Renal pelvis (tissue), 12 donors: ENCODE measurements at places on chromosomes 5 and 9.

DNA sequence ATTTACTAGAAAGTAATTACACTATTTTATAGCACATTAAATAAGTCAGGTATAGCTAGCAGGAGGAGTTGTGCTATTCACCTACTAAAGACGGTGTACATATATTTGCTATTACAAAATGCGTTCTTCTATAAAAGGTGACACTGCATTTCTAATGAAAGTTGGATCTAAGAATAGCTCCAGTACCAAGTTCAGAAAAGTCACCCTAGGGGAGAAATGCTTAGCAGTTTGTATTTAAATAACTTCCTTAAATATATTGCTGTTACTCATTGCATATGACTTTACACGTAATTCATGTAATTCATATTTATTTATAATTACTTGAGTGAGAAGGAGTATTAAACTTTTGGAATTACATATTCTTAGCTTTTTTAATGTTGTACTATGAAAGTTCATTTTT lies 7.0 kb upstream of the SUB1 start:
- DNase-seq: no peak

DNA sequence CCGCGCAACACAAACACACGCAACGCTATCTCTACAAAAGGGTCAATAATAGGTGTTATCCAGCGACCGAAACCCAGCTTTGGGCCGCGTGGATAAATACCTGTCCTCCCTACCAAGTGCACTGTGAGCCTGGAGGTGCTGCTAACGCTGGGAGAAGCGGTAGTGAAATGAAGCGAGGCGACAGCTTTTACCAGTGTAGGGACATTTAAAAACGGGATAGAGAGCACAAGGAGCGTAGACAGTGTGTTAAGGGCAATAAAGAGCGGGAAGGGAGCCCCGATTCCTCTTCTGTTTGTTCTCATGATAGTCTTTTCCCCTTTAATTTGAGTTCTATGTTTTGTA lies 421 bp upstream of the DEPDC1B start:
- peak; percentile 36 for DNase-seq

- no peak for DNase-seq
Observed at GRCh38 chr5:252546-252945, 18.9 kb upstream of the PDCD6 start.

DNA sequence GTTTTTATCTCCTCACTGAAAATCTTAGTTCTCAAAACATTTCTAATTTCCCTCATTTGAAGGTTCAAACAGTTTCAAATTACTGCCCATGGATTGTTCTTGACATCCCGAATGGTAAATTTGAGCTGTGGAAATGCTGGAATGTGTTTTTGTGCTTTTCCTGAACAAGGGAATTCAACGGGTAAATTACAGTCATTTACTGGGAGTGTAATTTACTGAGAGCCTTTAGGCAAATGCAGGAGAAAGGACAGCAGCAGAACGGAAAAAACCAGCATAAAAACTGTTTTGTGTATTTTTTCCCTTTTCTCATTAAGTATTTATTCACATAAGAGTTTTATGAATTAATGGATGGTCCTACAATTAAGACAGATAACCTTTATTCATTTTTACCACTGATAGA lies 139.2 kb downstream of the PBX3 start:
- DNase-seq: no peak

DNA sequence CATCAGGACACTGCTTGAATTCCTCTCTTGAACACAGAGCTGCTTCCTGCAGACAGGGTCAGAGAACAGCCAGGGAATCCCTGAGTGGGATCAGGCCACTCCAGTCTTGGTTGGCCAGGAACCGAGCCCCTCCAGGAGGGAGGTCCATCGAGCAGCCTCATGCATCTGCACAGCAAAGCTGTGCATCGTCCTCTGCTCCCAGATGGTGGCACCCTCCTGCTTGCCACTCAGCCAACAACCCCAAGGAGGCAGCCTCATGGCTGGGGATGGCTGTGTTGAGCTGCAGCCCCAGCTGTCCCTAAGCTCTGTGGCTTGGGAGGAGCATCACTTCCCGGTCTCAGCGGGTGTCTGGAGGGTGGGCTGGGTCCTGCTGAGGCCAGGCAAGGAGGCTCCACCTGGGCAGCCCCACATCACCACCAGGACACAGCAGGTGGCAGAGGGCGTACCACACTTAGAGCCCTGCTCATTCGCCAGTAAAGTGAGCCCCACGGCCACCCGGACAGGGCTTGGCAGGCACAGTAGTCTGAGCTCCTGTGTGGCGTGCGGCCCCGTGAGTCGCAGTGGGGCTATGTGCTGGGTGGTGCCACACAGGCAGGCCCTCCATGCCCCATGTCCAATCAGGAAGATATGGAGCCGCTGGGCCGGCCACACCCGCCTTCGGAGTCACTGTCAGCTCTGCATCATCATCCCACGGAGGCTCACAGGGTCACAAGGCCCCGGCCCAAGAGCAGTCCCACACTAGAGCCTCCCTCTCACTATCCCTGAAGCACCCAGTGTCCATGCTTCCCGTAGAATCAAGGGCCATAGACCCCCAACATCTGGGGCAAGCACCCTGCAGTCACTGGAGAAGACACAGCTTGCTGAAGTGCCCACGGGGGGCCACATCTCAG lies 11.9 kb downstream of the LPCAT1 start:
- DNase-seq: no peak

DNA sequence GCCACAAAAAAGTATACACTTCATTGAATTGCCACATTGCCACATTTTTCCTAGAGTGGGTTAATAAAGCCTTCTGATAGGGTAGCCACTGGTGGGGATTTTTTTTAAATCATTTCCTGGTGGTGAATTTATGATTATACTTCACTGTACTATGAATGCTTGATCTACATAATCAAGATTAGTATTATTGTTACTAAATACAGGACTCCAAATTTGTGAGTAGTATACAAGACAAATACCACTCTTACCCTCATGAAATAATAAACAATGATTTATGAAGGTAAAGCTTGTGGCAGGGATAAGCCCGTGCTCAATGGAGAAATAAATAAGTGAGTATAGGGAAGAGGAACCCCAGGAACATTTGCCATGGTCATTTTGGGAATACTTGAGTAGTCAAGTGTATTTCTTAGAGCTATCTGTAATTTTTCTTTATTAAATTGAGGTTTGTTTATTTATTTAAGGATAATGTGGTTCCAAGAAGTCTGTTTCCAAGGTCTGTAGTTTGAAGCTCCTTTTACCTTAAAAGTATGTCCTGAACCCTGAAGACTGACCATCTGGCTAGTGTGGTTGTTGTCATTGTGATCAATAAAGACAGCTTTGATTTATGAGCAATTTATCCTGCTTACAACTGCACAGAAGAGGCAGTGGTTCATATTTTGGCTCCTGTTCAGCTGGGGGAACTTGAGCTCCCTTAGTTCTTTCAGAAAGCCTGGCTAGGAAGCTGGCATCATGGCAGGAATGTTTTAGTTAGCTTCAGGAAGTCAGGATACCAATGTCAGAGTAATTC lies 118.6 kb downstream of the ZSWIM6 start:
- no peak for DNase-seq

DNA sequence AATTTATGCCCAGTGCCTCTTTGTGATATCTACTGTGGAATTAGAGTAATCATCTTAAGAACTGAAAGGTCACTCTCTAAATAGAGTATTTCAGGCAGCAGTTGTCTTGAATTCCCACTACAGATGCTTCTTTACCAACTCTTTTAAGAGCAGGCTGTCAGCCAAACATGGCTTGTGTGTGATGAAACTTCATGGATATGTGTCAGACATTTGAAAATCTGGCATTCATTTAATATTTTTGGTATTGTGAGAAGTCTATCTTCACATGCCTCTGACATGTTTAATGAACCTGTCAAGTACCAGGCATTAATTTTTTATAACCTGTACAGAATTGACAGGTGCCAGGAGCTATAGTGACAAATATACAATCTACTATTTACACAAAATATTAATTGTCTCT lies 318.6 kb downstream of the CDH9 start:
- DNase-seq: no peak

DNA sequence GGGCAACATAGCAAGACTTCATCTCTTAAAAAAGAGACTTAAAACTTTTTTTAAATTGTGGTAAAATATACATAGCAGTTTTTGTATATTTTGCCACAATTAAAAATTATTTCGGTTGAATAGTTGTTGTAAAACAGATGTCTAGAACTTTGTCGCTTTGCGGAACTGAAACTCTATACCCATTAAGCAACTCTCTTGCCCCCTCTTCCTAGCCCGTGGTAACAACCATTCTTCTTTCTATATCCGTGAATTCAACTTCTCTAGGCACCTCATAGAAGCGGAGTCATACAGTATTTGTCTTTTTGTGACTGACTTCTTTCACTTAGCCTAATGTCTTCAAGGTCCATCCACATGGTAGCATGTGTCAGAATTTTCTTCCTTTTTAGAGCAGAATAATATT lies 43.3 kb downstream of the SPARC start:
- no peak for DNase-seq

DNA sequence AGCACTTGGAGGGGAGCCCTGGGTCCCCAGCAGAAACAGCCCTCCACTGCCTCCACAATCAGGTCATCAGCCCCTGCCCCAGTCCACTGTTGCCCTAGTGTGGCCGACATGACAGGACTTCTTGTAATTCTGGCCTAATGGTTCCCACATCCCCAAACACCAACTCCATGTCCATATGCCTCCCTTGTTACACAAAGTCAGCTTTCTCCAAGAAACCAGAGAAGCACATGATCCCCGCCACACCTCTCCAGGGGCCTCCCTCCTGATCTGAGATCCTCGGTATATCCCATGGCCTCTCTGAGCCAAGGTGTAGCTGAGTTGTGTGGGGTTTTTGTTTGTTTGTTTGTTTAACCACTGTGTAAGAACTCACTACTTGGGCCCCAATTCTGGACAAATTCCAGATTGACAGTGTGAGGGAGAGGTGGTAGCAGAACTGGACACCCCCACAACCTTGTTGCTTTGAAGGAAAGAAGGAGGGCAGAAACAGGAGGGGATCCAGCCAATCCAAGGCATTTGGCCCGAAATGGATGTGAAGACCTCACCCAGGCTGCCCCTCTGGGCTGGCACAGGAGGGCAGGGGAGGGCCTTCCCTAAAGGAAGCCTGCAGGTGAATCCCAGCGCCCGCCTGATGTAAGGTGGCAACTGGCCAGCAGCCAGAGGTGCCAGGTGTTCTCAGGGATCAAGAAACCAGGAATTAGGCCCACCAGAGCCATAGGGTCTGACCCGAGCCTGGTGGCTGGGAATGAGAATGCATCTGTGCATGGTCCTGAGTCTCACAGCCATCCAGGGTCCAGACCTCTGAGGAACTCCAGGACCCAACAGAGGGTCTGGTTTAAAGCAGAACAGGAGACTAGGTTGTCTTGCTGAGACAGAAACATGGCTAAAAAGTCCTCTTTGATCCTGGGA lies 13.4 kb downstream of the IRF1 start:
- DNase-seq: no peak

GRCh38 chr5:143101121-143101520 lies 302.4 kb downstream of the NR3C1 start:
- no peak for DNase-seq

GRCh38 chr5:122705851-122706250 lies 69.0 kb upstream of the SNX2 start:
- DNase-seq: no peak

GRCh38 chr5:139574641-139575312 lies 13.6 kb downstream of the UBE2D2 start:
- DNase-seq: no peak

DNA sequence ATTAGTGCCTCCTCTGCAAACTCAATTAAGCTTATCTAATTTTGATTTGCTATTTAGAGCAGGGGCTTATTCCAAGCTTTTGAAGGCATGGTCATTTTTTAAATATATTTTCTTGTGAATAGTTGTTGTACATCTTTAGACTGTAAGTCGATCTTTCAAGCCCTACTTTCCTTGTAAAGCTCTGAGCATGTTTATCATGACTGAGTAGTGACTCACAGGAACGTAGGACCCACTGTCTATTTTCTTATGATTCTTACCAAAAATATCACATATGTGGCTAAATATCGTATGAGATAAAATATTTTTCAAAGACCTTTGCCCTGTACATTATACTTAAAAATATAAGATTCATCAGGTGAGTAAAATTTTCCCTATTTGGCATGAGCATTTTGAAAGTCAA lies 440.4 kb upstream of the GRIN3A start:
- no peak for DNase-seq

GRCh38 chr9:86614871-86615849 lies 260.9 kb upstream of the TUT7 start:
- no peak for DNase-seq

DNA sequence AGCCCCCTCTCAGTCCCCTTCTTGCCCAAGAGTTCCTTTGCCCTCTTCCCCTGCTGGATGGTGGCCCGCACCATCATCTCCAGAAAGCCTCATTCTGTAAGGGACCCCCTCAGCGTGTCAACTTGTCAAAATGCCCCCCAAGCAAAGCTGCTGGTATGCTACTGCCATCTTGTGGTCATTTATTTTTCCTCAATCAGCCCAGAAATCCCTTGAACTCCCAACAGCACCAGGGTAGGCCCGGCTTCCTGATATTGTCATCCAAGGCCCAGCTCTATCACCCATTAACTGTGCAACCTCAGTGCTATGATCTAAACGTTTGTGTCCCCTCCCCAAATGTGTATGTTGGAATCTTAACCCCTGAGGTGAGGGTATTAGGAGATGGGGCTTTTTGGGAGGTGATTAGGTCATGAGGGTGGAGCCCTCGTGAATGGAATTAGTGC lies 53.2 kb upstream of the FBXW11 start:
- DNase-seq: no peak

- no peak for DNase-seq
Observed at GRCh38 chr5:172638209-172638768, 2.8 kb upstream of the NEURL1B start.
